ENCODE measurements at places on chromosomes 6 and 20.
A peak's percentile ranks its signal among the peaks of the same experiment; 100 is the strongest.

DNA sequence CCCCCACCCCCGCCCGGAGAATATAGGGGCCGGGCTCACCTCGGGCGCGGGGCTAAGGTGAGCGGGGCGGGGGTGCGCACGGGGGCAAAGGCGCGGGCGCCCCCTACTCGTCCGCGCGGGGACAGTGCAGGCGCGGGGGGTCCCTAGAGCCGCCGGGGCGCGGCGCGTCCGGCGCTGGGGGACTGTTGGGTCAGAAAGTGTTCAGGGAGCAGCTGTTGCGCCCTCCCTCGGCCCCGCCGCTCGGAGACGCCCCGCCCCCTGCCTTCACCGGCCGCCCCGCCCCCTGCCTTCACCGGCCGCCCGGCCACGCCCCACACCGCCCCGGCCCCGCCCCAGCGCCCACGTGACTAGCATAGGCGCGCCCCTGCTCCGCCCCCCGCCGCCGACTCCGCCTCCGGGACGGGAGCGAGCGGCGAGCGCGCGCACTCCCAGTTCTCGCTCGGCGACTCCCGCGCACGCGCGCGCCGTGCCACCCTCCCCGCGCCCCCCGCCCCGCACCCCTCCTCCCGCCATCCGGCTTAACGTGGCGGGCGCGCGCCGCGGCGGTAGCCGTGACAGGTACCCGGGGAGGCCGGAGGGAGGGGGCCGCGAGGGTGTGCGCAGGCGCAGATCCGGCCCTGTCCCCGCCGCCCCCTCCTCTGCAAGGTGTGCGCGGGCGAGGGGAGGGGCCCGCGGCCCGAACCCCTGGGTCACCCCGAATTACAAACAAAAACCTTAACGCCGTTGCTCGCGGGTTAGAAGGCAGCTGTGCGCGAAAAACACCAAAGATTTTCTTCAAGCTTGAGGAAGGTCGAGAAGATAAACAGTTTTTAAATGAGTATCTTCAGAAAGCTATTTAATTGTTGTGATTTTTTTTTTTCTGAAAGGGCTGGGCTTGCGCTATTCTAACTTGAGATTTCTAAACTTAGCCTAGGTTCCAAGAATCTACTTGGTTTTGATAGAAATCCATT, 704 bp upstream of the ZNF217 start:
- DNase-seq = peak; percentile 98

DNA sequence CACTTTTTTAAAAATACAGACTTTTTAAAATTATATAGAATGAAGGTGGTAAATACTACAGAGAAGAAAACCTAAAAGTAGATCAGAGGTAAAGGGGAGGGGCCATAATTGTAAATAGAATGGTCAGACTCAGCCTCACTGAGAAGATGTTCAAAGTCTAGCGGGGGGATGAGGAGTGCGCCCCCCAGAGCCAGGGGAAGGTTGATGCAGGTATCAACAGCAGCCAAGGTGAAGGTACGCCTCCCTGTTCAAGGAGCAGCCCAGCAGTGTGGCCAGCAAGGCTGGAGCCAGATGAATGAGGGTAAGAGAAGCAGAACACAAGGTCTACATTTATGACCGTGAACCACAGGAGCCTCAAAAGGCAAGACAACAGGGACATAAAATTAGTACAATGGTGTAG, 204.1 kb downstream of the PTPRT start:
- DNase-seq = no peak

DNA sequence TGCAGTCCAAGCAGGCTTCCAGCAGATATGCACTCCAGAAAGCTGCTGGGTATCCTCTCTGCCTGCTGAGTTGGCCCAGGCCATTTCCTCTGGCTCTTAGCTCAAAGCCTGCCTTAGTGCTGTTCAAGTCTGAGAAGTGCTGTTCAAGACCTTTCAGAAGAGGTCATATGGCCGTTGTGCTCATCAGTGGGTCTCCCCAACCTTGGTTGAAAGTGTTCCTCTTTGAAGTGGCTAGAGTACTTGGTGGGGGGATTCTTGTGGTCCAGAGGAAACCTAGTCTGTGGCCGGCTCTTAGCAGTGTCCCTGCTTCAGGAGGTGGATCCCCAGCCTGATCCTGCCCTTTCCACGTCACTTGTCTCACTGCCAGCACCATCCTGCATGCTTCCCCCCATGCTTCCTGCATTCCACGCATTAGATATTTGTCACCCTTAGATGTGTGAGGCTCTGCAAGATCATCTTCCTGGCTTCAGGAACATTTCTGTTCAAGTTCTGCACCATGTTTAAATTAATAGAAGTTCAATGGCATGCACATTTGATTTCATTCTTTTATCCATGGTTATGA, 105.0 kb downstream of the FIG4 start:
- no peak for DNase-seq

DNA sequence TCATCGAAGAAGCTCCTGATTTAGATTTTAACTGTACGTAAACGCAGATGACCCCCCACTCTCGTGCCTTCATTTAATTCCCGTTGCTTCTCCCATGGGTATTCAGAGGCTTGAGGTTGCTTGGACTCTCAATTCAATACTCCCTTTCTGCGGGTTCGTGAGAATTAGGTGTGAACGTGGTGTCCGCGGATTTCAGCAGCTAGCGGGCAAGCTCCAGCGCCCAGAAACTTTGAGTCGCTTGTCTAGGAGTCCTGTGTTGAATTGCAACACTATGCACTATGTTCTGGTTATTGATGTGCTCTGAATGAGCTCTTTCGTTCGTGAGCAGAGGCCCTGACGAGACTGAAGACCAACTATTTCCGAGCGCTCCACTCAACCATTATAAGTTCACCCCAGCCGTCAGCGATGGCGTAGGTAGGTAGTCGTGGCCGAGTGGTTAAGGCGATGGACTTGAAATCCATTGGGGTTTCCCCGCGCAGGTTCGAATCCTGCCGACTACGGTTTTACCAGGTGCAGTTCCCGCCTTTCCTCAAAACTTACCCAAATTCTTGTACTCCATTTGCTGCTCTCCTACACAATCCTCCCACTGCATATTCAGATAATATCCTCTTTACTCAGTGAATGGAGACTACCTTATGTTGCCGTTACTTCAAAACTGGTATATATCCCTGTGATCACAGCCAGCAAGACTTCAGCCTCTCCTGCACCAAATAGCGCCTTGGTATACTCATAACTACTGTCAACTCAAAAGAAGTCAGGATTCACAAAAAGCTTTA, 72.6 kb upstream of the ZNF184 start:
- peak; percentile 71 for DNase-seq

GRCh38 chr6:118719351-118720124, 68.1 kb upstream of the CEP85L start:
- no peak for DNase-seq

GRCh38 chr6:151263967-151264366, 24.2 kb downstream of the AKAP12 start:
- no peak for DNase-seq

DNA sequence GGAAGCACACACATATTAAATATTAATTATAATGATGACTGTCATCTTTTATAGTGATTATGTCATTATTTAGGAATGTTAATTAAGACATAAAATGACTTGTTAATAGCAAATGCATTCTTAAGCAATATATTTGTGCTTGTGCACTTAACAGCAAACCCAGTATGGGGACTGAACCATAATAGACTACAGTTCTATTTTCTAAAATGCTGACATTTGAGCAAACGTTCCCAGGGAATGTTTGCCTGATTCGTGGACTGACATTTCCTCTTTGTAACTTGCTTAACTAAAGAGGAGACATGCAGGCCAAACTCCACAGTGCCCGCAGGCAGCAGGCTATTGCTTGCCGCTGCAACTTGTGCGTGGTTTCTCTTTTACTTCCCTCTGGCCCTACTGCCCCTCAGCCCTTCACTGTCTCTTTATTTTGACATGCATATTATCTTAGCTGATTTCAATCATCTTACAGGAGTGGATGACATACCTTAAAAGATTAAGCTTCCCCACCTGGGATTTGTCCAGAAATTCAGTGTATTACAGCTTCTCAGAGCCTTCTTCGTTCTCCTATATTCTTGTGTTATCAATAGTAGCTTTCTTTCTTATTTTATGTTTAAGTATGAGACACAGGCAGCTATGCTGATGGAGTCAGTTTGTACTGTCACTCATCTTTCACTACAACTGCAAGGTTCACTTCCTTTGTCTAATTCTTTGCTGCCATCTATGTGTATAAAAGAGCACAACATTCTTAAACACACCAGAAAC, 141.5 kb downstream of the GMDS start:
- DNase-seq = no peak

- DNase-seq = no peak
These were observed 166.6 kb upstream of the MARCKS start for GRCh38 chr6:113690281-113691259.

Data from activated CD4-positive, alpha-beta T cell treated with anti-CD3 and anti-CD28 coated beads, Interleukin-2, amount 50 U/mL, for 48 hours (primary cell).